ENCODE measurements at places on chromosomes 2 and 18.

DNA sequence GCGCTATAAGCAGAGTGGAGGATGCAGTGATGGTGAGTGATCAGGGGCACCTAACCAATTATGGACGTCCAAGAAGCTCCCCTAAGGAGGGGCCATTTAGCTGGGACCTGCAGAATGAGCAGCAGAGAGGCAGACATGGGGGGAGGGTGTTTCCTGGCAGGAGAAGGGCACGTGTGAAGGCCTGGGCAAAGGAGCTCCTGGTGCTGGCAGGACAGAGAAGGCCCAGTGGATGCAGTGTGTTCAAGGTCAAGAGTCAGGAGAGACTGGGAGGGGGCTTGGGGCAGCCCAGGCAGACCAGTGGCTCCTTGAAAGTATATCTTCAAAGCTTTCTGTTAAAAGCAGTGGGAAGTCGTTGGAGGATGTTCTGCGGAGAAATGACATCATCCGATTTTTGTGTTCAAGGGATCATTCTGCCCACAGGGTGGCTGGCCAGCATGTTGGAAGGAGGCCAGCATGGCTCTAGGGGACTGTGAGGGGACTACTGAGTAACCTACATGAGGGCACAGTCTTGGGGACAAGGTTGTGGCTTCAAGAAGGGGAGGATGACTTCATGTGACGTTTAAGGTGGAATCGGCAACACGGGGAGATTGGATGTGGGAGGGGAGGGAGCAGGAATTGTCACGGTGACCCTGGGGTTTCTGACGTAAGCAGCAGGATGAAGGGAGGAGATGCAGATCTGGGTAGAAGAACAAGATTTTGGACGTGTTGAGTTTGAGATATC is 9.0 kb upstream of the CIB4 start:
- no peak overlapping the region for H3K4me3 ChIP-seq
- H3K36me3 ChIP-seq, result no peaks in the 10 kb centered on the region
- no peak for DNase-seq

- H3K36me3 ChIP-seq, result peaks cover 8% of the 10 kb centered on the region
- no peak overlapping the region for H3K4me3 ChIP-seq
- DNase-seq, result no peak
- H3K27ac ChIP-seq, result no peak overlapping the region
- no peaks in the 10 kb centered on the region for H3K27me3 ChIP-seq
- no peaks in the 10 kb centered on the region for H3K4me1 ChIP-seq
These were observed 50.4 kb downstream of the AP1S3 start for GRCh38 chr2:223786943-223787342.

GRCh38 chr2:230716588-230716987 is 3.9 kb downstream of the CAB39 start:
- H3K36me3 ChIP-seq, result peaks cover 63% of the 10 kb centered on the region
- no peak for DNase-seq
- peaks cover 69% of the 10 kb centered on the region for H3K4me1 ChIP-seq
- H3K27ac ChIP-seq, result no peak overlapping the region
- H3K4me3 ChIP-seq, result no peak overlapping the region

DNA sequence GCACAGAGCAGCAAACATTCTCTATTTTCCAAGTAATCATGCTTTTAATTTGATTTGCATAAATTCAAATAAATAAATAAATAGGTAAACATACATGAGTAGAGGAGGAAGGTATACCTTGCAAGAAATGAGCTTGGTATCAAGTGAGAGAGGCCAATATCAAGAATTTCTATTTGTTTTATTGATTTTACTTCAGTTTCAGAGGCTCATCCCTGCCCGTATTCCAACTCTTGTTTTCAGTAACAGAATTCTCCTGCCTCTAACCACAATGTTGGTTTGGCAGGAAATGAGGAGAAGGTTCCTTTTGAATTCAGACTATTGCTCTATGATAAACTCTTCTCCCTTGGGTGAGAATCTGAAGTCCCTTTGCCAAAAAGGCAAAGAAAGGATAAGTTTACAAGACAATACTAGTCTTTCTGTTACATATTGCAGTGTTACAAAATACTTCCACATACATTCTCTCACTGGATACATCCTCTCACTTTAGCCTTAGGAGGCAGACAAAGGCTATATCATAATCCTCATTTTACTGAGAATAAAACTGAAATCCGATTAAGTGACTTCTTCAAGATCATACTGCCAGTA is 68.3 kb upstream of the ZNF397 start:
- no peak for DNase-seq
- H3K27ac ChIP-seq, result no peak overlapping the region
- H3K27me3 ChIP-seq, result no peaks in the 10 kb centered on the region
- peaks cover 2% of the 10 kb centered on the region for H3K4me1 ChIP-seq
- no peak overlapping the region for H3K4me3 ChIP-seq
- H3K36me3 ChIP-seq, result no peaks in the 10 kb centered on the region

GRCh38 chr2:47307066-47307465 is 95.9 kb upstream of the MSH2 start:
- H3K27me3 ChIP-seq, result peaks cover 29% of the 10 kb centered on the region
- no peaks in the 10 kb centered on the region for H3K4me1 ChIP-seq
- no peak overlapping the region for H3K4me3 ChIP-seq
- no peak overlapping the region for H3K27ac ChIP-seq

DNA sequence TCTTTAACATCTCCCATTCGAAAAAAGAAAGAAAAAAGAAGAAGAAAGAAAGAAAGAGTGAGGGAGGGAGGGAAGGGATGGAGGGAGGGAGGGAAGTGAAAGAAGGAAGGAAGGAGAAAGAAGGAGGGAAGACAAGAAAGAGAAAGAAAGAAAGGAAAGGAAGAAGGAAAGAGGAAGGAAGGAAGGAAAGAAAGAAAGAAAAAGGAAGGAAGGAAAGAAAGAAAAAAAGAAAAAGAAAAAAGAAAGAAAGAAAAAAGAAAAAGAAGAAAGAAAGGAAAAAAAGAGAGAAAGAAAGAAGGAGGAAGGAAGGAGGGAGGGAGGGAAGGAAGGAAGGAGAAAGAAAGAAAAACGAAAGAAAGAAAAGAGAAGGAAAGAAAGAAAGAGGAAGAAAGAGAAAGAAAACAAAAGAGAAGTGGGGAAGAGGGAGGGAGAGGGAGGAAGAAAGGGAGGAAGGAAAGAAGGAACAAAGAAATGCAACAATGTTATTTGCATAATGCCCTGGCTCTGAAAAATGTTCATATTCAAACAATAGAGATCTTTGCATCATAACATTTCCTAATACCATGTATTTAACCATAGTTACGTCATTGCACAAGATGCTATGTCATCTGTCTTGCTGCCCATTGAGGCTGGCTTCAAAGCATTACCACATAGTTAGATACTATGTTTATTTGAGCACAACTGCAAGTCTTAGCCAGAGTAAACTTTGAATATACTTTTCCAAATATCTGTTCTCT is 550.6 kb downstream of the DSC3 start:
- H3K4me1 ChIP-seq, result no peaks in the 10 kb centered on the region
- H3K4me3 ChIP-seq, result no peak overlapping the region
- no peaks in the 10 kb centered on the region for H3K36me3 ChIP-seq
- no peak overlapping the region for H3K27ac ChIP-seq
- DNase-seq, result no peak
- H3K27me3 ChIP-seq, result no peaks in the 10 kb centered on the region

DNA sequence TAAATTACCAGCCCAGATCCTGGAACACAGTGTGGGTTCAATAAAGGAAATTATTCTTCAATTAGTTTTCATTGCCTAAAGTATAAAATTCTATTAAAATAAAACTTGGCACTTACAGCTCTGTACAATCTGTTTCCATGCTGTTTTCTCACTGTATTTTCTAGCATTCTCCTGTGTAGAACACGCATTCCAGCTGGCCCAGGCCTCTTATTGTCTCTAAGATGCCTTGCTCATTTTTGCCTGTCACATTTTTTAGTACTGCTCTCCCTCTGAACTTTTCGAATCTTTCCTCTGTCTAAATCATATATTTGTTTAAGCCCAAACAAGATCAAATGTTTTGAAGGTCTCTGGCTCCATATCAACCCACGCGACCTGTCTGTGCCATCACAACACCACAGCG is 20.8 kb downstream of the MC2R start:
- H3K36me3 ChIP-seq, result no peaks in the 10 kb centered on the region
- H3K4me3 ChIP-seq, result no peak overlapping the region
- DNase-seq, result no peak
- H3K4me1 ChIP-seq, result no peaks in the 10 kb centered on the region
- peaks cover 2% of the 10 kb centered on the region for H3K27me3 ChIP-seq

GRCh38 chr2:162232671-162233070 is 10.6 kb downstream of the FAP start:
- peaks cover 16% of the 10 kb centered on the region for H3K27me3 ChIP-seq
- DNase-seq, result no peak
- H3K4me1 ChIP-seq, result no peaks in the 10 kb centered on the region

DNA sequence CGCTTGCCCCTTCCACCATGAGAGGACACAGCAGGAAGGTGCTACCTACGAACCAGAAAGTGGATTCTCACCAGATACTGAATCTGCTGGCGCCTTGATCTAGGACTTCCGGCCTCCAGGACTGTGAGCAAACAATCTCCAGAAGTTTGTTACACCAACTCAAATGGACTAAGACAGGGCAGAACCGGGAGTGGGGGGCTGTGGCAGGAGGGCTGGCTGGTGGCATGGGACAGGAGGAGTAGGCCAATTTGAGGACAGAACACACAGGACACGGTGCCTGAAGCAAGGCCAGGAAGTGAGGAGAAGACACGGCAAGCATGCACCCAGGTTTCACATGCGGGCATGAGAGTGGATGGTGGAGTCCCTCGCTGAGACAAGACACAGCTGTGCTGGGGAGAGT is 40.1 kb downstream of the CRACDL start:
- H3K36me3 ChIP-seq, result no peaks in the 10 kb centered on the region
- no peak for DNase-seq
- H3K27me3 ChIP-seq, result peaks cover 2% of the 10 kb centered on the region
- no peaks in the 10 kb centered on the region for H3K4me1 ChIP-seq
- no peak overlapping the region for H3K4me3 ChIP-seq

- no peak for DNase-seq
- no peak overlapping the region for H3K4me3 ChIP-seq
- no peaks in the 10 kb centered on the region for H3K4me1 ChIP-seq
These were observed 1447.2 kb downstream of the LRP1B start for GRCh38 chr2:140683658-140684057.

GRCh38 chr2:136118819-136119716 is 1.1 kb upstream of the CXCR4 start:
- peaks cover 35% of the 10 kb centered on the region for H3K27me3 ChIP-seq
- H3K27ac ChIP-seq, result peak overlapping the region; percentile 97
- H3K4me1 ChIP-seq, result peaks cover 40% of the 10 kb centered on the region

DNA sequence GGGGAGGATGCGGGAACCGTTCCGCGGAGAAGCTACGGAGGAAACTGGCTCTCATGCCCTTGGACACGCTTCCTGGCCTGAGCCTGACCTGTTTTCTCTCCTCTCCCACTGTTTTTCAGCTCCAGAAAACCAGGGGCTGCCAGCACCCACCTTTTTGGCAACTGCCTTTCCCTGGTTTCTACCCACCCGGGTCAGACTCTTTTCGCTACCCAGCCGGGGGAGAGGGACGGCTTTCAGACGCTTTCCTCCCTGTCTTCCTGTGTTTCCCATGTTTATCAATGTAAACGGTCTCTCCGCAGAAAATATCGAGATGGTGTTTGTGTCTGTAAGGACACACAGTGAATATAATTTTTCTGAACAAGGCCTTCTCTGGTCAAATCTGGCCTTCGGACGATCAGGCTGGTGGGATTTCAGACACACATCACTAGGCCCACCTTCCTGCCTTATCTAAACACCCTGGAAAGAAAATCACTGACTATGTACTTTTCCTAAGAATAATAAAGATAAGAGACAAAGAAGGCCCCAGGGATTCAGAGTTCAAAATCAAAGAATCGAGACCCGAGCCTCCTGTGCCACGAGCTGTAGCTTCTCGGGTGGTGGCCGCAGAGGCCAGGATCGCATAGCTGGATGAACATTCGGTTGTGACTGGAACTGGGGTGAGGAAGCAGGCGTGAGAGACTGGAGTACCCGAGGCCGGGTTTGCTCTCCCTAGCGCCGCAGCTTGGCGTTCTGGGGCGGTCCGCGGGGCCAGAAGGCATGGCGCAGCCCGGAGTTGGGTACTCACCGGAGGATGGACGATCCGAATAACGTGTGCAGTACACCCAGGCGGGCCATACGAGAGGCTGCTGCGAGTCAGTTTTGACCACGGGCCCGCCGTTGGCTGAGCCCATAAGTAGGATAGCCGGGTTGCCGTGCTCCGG is 1.7 kb downstream of the EN1 start:
- peaks cover 79% of the 10 kb centered on the region for H3K27me3 ChIP-seq
- peak overlapping the region; percentile 31 for H3K27ac ChIP-seq
- no peak overlapping the region for H3K4me3 ChIP-seq
- peak; percentile 14 for DNase-seq

DNA sequence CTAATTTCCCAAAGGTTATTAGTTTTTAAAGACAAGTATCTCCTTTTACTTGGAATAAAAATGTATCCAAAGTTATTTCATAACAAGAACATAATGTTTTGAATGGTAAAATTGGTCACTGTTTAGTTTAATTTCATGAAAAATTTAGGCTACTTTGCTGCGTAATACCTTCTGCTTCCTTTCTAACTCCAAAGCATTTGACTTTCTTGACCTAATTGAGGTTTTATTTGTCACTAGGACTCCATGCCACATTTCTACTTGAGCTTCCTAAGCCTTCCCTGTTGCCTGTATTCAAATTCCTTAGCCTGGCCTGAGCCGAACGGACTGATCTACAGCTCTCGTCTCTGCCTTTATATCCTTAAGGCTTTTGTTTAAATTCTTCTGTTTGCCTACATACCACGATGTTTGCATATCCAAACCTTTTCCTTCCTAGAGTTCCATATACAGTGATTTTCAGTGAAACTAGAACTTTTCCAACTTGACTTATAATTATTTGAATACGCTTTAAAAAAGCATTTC is 25.1 kb downstream of the ARMC9 start:
- H3K27me3 ChIP-seq, result no peaks in the 10 kb centered on the region
- H3K27ac ChIP-seq, result no peak overlapping the region
- no peaks in the 10 kb centered on the region for H3K36me3 ChIP-seq
- H3K4me3 ChIP-seq, result no peak overlapping the region
- DNase-seq, result no peak

- DNase-seq, result no peak
- H3K4me3 ChIP-seq, result no peak overlapping the region
- H3K4me1 ChIP-seq, result peaks cover 33% of the 10 kb centered on the region
- peaks cover 36% of the 10 kb centered on the region for H3K36me3 ChIP-seq
- peak overlapping the region; percentile 3 for H3K27ac ChIP-seq
- no peaks in the 10 kb centered on the region for H3K27me3 ChIP-seq
These were observed 50.8 kb upstream of the PEX13 start for GRCh38 chr2:60966507-60967405.

GRCh38 chr18:80228051-80228848 is 19.1 kb downstream of the PARD6G start:
- H3K27ac ChIP-seq, result no peak overlapping the region
- H3K36me3 ChIP-seq, result no peaks in the 10 kb centered on the region

DNA sequence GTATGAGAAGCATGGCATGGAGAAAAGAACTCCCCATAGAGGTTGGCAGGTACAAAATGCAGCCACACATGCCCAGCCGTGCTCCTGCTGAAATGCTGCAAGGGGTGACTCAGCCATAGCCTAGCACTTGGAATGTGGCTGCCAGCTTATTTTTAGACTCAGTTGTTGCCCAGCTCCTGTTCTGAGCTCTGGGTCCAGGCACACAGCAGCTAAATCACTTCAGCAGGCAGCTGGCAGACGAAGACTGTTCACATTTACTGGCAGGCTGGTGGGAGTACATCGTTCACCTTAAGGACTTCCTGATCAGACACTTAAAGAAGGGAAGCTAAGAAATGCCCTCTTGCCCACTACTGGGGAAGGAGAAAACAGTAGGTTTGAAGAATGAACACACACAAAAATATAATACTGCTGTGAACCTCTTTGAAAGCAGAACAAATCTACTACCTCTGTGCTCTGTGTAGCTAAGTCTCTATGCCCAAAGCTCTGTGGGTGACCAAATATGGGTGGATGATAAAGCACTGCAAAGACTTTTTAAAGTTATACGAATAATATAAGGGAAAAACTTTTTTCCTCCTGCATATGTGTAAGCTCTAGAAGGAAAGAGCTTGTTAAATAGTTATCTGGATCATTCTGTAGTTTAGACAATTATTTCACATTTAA is 146.1 kb downstream of the LNPK start:
- peaks cover 2% of the 10 kb centered on the region for H3K27me3 ChIP-seq
- no peaks in the 10 kb centered on the region for H3K4me1 ChIP-seq
- no peak for DNase-seq
- H3K27ac ChIP-seq, result no peak overlapping the region

Data from activated CD4-positive, alpha-beta memory T cell treated with anti-CD3 and anti-CD28 coated beads, Interleukin-2, amount 10 ng/mL, durations not matched to agents 7 days and 5 days (primary cell).